ENCODE measurements at places on chromosomes 5 and 9.

GRCh38 chr5:149656576-149657182 lies 73.4 kb upstream of the PPARGC1B start:
- peak; percentile 61 for DNase-seq

- no peak for DNase-seq
Observed at GRCh38 chr5:39169081-39169480, 50.3 kb downstream of the FYB1 start.

DNA sequence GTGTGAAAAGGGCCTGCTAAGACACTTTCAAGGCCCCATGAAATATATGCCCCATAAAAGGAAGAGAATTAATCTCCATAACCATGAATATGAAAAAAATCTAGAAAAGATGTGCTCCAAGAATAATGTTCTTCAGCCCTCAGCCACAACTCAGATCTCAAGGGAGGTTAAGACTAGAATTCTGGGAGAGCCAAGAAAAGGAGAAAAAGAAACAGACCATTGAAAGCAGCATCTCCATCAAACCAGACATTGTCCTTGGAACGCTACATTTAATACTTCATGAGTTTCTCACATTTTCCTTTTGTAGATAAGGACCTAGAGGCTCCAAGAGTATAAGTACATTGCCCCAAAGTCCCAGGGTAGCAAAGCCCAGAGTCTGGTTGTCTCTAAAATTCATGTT lies 270.6 kb downstream of the DENND1A start:
- no peak for DNase-seq

- no peak for DNase-seq
Observed at GRCh38 chr5:42121401-42121800, 196.3 kb downstream of the FBXO4 start.

GRCh38 chr5:2813678-2814077 lies 62.2 kb upstream of the IRX2 start:
- DNase-seq = no peak

DNA sequence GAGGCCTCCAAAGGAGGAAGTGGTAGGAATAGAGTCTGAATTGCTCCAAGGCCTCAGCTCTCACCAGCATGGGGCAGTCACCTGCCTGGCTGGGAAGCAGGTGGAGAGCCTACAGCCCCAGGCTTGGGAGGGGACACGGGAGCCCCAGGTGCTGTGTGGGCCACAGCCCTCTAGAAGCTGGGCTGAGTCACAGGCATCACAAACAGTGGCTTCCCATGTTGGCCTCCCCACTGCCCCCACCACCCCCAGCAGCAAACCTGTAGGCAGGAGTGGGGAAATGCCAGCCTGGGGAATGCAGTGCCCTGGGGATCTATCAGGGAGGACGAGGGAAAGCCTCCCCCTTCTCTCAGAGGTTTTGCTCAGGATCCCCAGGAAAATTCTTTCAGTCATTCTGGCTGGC lies 309.6 kb downstream of the SLIT3 start:
- no peak for DNase-seq

GRCh38 chr5:33595303-33595702 lies 154.5 kb downstream of the TARS1 start:
- DNase-seq = peak; percentile 13

- DNase-seq = no peak
Observed at GRCh38 chr9:125233678-125234077, 7.5 kb downstream of the HSPA5 start.

GRCh38 chr9:128082151-128082550 lies 14.1 kb downstream of the SLC25A25 start:
- DNase-seq = no peak

- no peak for DNase-seq
Observed at GRCh38 chr5:93572608-93573353, 8.2 kb downstream of the NR2F1-AS1 start.

GRCh38 chr9:108746864-108747263 lies 108.9 kb downstream of the ACTL7B start:
- DNase-seq = no peak

- peak; percentile 97 for DNase-seq
Observed at GRCh38 chr5:125198270-125198974, 452.0 kb upstream of the ZNF608 start.

GRCh38 chr5:175343308-175343707 lies 100.7 kb downstream of the DRD1 start:
- DNase-seq = no peak

- no peak for DNase-seq
Observed at GRCh38 chr5:81513473-81513872, 119.5 kb upstream of the ACOT12 start.

DNA sequence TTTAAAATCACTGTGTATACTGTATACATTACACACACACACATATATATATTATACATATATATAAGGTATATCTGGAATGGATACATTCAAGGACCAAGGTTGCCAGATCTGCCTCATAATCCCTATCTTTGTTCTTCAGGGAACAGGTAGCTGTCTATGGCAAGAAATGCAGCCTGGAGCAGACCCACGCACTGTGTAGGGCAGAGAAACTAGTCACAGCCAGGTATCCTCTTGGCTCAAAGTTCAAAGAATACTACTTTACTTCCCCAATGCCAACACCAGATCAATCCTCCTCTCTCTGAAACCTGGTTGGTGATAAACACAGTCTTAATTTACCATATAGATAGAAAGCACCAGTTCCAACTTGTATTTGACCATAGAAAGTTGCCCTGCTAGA lies 313.6 kb downstream of the PRELID2 start:
- DNase-seq = no peak

DNA sequence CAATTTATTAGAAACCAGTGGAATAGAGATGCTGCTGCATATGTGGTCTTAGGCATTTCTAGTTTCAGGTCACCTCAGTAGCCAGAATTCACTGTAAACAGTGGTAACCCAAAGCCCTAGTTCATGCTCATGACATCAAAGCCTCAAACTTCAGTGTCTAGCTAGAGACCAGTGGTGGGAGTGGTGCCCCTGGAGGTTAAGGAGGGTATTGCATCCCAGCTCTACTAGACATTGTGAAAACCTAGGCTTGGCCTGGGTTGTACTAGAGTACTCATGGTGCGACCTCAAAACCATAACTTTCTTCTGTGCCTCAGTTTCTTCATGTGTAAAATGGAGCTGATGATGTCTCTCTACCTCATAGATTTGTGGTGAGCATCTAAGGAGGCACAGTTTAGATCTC lies 18.8 kb downstream of the COL5A1 start:
- DNase-seq = no peak

- peak; percentile 47 for DNase-seq
Observed at GRCh38 chr9:132214027-132214622, 52.3 kb downstream of the NTNG2 start.

DNA sequence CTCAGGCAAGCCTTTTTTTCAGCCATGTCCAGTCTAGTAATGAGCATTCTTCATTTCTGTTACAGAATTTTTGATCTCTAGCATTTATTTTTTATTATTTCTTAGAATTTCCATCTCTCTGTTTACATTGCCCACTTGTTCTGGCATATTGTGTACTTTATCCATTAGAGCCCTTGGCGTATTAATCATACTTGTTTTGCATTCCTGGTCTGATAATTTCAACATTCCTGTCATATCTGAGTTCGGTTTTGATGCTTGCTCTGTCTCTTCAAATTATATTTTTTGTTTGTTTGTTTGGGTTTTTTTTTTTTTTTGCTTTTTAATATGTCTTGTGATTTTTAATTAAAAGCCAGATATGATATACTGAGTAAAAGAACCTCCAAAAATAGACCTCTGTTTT lies 23.0 kb upstream of the JAK2 start:
- DNase-seq = no peak

DNA sequence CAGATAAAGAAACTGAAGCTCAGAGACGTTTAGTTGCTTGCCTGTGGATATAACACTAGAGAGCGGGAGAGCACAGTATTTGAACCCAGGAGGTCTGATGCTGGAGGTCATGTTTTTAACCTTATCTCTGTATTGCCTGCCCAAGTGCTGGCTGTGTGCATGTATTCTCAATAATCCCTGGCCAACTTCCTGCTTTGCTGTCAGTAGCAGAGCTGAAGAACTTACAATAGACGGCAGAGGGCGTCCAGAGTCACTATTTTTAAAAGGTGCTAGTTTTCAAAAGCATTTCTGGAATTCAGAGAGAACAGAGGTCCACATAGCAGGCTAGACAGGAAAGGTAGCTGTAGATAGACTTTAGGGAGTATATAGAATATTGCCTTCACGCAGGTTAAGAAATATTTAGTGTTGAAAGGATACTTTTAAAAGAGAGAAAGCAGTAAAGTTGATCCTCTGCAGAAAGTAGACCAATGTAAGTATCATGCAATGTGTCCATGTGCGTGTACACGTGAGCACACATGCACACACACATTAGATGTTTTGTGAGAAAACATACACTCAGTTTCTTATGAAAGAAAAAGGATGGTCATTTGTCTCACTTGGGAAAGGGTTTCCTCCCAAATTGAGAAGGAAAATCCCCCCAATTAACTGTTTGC lies 46.3 kb downstream of the PTCD2 start:
- DNase-seq = peak; percentile 81

DNA sequence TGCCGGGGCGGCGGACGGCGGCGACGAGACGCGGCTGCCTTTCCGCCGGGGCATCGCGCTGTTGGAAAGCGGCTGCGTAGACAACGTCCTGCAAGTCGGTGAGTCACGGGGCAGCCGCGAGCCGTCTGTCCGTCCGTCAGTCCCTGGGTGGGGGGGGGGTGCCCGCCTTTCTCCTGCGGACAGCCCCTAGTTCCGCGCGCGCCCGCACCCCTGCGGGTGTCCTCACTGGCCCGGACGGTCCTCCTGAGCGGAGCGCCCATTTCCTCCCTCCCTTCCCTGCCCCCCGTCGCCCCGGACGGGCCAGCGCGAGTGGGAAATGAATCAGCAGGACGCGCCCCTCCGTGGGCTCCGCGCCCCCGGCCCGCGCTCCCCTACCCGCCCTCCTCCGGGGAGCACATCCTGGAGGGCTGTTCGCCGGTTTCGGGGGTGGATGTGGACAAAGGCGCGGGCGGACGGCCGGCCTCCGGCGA lies 828 bp downstream of the ZSWIM6 start:
- no peak for DNase-seq

- DNase-seq = no peak
Observed at GRCh38 chr5:40001796-40002195, 577.0 kb upstream of the DAB2 start.

GRCh38 chr5:143400541-143401226 lies 2.8 kb downstream of the NR3C1 start:
- DNase-seq = no peak

- no peak for DNase-seq
Observed at GRCh38 chr5:149493316-149493715, 57.9 kb downstream of the CSNK1A1 start.

GRCh38 chr9:87810679-87811178 lies 71.9 kb upstream of the SPATA31E1 start:
- DNase-seq = no peak

DNA sequence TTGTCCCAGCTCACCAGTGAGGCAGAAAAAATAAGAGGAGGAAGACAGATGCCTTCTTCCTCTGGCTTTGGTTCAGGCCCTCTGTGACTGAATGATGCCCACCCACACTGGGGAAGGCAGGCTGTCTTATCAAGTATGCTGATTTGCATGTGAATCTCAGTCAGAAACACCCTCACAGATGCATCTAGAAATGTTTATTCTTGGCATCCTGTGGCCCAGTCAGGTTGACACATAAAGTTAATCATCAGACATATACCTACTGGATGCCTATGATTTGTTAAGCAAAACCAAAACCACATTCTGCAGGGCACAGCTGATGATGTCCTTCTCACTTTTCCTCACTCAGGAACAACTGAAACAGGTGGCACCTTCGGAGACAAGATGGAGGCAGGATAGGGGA lies 243.4 kb upstream of the KCNN2 start:
- no peak for DNase-seq

- no peak for DNase-seq
Observed at GRCh38 chr9:4563105-4563504, 72.8 kb downstream of the SLC1A1 start.
